RWPE1 (cell line): ENCODE measurements at places on chromosomes 7 and 10.

DNA sequence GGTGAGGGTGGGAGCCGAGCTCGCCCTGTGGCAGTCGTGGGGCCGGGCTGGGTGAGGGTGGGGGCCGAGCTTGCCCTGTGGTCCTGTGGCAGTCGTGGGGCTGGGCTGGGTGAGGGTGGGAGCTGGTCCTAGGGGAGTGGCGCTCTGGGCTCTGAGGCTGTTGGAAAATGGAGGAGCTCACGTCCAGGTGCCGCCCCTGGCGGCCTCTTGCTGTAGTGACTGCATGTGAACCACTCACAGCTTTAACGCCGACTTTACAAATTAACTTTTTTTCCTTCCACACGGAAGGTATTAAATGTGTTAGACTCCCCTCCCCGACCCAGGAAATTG, 312.6 kb downstream of the WDR37 start:
- no peak for DNase-seq

GRCh38 chr7:138654616-138655015, 46.5 kb downstream of the SVOPL start:
- no peak for DNase-seq

- DNase-seq: no peak
Measured at GRCh38 chr10:4844864-4845263, 18.9 kb downstream of the AKR1E2 start.

GRCh38 chr7:125668321-125668993, 738.8 kb upstream of the POT1 start:
- no peak for DNase-seq

DNA sequence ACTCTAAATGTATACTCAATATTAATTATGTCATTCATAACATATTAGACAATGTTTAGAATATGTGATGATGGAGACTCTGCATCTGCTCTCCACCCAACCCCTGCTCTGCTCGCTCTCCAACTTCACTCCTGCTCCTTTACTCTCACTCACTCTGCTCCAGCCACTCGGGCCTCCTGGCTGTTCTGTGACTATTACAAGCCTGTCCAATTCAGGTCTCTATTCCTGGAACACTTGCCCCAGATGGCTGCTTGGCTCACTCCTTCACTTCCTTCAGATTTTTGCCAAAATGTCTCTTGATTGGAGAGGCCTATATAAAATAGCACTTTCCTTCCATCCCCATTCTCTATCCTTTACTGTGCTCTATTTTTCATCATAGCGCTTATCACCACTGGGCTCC, 84.8 kb downstream of the HBP1 start:
- DNase-seq: no peak

DNA sequence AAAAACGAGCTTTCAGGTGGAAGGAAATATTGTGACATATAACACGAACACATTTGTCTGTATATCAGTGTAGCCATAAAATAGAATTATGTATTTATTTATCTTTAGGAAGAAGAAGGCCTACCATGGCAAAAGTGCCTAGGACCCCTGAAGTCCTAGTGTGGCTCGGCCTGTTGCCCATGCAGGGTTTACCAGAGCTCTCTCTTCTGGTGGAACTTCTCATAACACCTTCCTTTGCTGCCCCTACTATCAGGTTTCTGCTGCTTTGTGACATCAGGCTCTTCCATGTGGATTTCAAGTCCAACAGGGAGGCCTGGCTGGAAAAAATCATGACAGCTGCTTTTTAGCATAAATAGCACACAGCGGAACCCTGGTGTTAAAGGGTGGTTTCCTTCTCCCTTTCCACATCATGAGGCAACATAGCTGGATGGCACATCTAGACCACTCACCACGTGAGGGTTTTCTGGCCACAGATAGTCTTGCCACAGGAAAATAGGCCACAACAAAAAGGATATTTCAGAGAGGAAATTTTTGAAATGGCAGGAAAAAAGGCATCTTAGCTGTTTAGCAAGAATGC, 44.8 kb upstream of the ADO start:
- DNase-seq: no peak
